ENCODE measurements at places on chromosomes 5 and 9.

DNA sequence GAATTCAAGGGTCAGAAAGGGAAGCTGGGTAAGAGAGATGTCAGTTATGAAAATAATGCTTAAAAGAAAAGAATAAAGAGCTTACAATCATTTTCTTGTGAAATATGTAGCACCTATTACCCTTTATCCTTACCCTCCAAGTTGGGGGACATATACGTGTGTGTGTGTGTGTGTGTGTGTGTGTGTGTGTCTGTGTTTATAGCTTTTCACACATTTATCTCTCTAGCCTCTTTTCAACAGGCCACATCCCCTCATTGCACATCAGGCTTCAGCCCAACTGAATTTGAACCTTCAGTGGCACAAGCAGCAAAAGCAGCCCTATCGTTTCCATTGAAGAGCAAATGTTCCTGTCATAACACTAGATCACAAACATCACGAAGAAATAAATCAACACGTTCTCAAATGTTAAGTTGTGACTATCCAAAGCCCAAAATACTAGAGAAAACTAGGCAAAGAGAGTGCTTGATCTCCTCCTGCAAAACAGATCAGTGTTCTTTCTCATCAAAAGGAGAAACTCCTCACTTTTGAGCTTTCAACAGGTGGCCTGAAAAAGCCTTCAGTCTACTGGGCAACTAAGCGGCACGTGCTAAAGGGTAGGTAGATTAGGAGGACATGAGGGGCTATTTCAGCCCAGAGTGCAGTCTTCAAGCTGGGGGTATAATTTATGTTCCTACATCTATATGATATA, 416.4 kb downstream of the EFNA5 start:
- DNase-seq, result no peak

DNA sequence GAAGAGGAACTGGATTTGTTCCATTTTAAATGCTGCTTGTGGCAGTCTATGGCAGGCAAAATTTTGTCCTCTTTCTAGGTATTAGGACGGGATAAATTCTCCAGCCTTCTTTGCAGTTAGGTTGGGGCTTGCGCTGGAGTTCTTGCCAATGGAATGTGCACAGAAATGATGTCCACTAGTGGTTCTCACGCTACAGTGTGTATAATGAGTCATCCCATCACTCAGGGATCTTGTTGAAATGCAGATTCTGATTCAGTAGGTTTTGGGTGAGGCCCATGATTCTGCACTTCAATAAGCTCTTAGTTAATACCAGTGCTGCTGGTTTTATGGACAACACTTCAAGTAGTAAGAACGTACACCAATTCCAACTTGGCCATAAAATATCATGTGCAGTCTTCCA, 317.6 kb upstream of the KLF4 start:
- no peak for DNase-seq

DNA sequence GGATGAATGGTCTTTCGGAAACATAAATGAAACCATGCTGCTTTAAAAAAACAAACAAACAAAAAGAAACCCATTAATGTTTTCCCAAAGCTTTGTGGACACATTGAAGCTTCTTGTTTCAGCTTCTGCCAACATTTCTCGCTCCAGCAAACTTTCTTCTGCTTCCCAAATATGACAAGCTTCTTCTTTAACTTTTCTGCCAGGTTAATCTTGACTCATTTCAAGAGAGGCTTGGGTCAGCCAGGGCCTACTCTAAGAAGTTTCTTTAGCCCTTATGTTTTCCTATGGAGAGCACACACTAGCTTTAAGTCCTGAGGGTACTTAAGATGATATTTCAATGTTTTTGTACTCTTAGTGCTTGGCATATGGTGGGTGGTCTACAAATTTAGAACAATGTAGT, 6.1 kb downstream of the ANXA1 start:
- DNase-seq, result no peak

DNA sequence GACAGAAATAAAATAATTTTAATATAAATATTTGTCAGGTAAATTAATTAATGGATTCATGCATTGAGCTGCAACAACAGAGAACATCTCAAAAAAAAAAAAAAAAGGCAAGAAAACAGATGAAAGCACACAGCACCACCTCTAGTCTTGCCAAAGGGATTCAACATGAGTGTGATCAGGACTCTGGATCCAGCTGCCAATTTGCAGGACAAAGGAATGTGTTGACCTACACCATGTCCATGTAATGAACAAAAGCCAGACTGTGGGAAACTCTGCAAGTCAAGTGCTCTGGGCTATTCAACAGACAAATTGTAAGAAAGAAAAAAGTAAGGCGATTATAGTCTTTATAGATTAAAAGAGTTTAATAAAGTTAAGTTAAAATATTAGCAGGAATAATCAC, 769.3 kb downstream of the TLR4 start:
- no peak for DNase-seq

GRCh38 chr5:138844125-138844461, 31.0 kb downstream of the LRRTM2 start:
- DNase-seq, result no peak

- DNase-seq, result no peak
Measured at GRCh38 chr5:157100140-157100679, 8.6 kb downstream of the HAVCR2 start.

DNA sequence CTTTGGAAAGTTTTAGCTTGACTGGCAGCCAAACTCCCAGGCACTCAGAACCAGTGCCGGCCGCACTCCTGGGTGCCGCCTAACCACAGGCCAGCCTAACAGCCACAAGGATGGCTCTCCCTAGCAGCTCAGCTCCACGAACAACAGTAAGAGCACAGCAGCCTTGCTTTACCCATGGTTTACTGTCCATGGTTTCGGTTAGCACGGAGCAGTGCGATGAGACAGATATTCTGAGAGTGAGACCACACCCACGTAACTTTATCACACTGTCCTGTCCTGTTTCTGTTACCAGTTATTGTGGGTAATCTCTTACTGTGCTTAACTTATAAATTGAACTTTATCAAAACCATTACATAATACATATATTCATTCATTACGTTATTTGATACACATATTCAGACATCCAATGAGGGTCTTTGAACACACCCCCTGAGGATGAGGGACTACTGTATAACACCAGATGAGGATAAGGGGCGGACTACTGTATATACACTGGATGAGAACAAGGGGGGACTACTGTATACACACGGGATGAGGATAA, 12.4 kb downstream of the CLPTM1L start:
- DNase-seq, result no peak

DNA sequence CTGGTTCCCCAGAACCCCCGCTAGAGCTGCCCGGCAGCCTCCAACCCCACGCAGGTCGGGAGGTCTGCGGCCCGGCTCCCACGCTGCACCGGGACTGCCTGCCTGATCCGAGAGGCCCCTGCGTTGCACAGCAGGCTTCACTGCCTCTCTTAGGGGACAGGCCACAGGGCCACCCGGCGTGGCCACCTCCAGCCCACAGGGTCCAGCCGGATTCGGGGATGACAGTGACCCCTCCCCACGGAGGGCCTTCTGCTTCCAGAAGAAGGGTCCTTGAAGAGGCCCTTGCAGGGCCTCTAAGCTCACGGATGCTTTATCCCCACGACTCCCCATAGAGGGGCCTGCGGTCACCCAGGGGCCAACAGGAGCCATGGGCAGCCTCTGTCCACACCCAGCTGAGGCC, 66.1 kb upstream of the PPP1R26 start:
- DNase-seq, result no peak

- no peak for DNase-seq
Measured at GRCh38 chr5:98464737-98465330, 308.6 kb upstream of the RGMB start.

DNA sequence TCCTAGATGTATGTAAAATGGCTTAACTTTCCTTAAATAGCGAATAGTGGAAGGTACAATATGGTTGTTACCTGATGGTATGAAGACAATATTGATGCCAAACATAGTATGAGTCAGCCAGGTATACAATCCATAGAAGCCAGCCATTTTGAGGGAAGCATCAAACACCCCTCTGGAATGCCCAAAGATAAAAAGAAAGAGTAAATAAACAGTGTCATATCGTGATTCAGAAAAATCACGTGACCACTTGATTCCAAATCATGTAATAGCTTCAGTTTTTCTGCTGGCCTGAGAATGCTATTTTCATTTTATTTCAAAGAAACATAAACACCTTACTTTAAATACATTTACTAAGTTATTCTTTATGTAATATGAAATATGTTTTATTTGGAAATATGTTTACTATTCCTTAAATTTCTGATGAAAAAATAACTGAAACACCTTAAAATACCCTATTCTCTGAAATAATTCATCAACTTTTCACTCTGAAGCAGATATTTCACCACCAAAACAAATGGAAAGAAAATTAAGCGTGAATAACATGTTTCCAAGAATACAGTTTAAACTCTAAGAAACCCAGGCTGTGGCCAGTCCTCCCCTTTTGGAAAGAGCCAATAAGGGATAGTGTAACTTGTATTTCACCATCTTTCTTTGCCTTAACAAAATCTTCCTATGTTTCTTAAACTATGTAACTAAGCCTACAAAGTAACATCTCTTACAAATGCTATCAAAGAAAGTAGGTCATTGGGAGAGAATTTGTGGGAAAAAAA, 24.8 kb upstream of the CTNNAL1 start:
- DNase-seq, result no peak

- DNase-seq, result no peak
Measured at GRCh38 chr9:13576101-13576500, 296.6 kb upstream of the MPDZ start.

- no peak for DNase-seq
Measured at GRCh38 chr9:132589148-132590036, 7.0 kb downstream of the BARHL1 start.

- DNase-seq, result no peak
Measured at GRCh38 chr5:44774279-44774880, 34.4 kb upstream of the MRPS30 start.

DNA sequence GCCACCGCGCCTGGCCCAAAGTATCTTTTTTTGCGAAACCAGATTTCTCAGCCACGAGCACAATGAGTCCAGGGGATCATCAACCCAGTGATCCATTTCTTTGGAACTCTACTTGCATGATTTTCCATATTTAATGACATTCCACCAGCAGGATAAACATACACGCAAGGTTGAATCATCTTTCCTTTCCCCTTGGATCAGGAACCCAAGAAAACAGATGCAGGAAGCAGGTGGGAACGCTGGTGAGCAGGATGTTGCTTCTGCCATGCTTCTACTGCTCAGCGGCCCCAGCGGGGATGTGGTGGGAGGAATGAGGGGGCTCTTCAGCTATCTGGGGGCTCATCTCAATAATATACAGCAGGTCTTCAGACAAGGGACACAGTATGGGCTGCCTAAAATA, 118.2 kb downstream of the SEC61B start:
- DNase-seq, result no peak

DNA sequence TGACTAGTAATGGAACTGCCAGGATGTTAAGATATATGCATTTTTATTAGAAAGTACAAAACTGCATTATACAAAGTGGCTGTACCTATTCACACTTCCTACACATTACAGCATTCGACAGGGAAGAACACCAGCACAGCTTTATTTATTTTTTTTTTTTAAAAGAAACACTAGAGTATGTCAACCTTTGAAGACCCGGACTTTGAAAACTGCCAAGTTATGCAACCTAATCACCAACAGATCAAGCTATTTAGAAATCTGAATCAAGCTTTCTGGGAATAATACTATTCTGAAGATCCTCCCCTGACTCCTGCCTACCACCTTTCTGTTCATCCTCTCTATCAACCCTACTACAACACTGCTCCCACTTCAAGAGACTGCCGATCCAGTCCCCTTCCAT, 4.5 kb downstream of the GEMIN5 start:
- no peak for DNase-seq

DNA sequence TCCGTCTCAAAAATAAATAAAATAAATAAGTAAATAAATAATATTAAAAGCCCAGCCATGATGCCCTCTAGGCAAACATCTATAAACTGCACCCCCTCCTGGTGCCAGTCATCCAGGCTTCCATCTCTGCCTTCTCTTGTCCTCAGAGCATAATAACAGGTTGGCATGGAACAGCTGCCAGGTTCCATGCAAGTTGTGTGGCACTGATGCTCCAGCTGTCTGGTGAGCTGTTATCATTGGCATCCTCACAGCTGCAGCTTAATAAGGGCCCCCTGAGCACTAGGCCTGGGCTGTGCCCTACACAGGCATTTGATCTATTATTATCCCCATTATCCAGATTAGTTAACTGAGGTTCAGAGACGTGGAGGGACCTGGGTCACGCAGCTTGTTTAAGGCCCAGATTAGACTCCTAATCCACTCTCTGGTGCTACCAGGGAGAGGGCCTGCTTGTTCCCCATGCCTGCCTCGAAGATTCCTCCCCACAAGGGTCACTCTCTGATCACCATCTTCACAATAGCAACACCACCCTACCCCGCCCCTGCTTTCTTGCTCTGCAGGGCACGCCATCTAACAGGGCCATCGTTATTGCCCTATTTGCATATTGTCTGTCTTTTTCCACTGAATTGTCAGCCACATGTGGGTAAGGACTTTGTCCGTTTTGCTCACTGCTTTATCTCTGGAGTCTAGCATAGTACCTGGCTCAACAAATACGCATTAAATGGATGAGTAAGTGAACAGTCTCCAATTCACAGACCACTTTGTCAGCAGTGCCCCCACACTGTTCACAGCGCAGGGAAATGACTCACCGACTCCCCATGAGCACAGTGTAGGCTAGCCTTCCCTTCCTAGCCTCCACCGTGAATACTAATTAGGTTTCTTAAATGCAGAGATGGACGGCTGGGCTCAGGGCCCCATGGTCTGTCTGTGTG, 1.5 kb upstream of the DNM1 start:
- DNase-seq, result no peak

- no peak for DNase-seq
Measured at GRCh38 chr9:89488131-89488530, 9.8 kb downstream of the SEMA4D start.

DNA sequence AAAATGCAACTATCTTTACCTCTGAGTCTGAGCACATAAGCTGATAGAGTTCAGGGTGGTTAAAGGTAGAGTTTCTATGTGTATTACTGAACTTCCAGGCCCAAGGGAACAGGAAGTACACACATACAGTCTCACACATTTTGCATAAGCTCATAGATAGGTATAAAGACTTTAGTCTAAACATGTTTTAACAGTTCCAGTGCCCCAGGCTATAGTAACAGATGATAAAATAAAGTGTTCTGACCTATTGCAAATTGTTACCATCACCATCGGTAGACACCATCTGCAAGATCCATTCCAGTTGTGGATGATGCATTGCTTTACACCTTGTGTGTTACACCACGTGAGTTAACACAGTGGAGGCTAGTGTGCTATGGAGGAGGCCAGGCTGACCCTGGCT, 95.8 kb downstream of the TMEM174 start:
- no peak for DNase-seq

- DNase-seq, result no peak
Measured at GRCh38 chr5:36710039-36710438, 103.6 kb downstream of the SLC1A3 start.

- DNase-seq, result no peak
Measured at GRCh38 chr5:161745392-161745791, 59.9 kb downstream of the GABRA6 start.

DNA sequence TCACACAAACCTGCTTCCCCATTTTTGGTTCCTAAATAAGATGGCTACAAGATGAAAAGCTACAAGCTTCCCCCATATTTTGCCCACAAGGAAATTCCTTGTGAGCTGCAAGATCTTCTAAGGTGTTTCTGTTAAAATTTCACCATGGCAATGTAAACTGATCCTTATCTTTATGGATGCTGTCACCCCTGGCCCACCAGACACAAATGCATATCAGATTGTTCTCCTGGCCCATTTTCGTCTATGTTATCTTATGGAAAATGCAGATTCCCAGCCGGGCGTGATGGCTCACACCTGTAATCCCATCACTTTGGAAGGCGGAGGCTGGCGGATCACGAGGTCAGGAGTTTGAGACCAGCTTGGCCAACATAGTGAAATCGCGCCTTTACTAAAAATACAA, 65.1 kb upstream of the IL6ST start:
- DNase-seq, result no peak
